ENCODE measurements at places on chromosomes 12 and 14.
A peak's percentile ranks its signal among the peaks of the same experiment; 100 is the strongest.

DNA sequence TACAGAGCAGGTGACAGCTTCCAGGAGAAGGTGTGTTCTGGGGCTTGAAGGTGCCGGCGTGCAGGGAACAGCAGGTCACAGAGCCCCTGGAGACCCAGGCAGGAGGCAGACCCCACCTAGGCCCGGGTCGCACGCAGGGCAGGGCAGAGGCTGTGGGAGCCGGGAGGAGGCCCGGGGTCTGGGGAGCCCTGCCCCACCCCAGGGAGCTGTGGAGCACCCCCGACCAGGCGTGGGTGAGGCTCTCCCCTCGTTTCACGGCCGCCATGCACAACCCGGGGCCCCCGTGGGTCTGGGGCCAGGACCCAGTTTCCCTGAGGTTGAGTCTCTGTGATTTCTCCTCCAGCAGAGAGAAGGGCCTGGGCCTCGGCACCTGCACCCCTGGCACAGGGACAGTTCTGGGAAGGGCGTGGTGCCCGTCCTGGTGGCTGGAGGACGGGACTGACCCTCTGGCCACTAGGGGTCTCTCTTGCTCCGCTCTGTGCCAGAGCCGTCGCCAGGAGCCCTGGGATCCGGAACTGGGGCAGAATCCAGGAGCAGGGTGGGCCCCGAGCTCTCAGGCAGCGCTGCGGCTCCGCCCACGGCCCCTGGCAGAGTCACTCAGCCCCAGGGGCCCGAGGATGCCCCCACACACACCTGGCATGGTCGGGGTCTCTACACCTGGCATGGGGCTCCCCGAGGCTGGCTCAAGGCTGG lies 75.2 kb upstream of the FBRSL1 start:
- peak; percentile 93 for DNase-seq

GRCh38 chr12:124345795-124346194 lies 50.9 kb downstream of the RFLNA start:
- DNase-seq, result no peak

DNA sequence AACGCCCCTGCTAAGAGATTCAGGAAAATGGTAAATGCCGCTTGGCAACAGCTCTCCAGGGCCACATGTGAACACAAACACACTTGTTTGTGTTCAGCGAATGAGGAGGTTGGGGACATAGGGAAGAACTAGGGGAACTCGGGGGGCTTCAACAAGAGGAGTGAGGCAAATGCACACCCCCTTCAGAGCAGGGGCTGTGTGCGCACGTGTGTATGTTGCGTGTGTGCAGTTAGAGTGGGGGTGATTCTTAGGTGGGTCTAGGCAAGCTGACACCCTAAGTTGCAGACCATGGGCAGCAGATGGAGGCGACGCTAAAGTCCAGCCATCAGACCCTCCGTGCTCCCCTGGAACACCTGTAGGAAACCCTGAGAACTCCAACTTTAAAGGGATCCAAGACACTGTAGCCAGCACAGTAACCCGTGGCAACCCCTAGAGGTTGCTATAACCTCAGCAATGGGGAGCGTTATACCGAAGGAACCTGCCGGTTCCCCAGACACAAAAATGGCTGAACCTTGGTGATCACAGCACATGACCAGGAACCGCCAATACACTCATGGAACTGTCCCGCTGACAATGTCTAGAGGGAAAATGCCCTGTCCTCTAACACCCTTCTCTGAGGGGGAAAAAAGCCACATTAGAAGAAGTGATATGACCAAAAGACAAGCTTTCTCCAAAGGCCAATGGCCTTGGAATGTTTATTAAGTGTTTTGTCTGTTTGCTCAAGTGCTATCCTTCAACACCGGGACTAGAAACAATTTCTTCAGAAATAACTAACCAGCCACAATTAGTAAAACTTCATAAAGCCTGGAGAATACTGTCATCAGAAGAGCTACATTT lies 86.5 kb upstream of the CEP83 start:
- DNase-seq, result peak; percentile 47

GRCh38 chr12:459430-460258 lies at the start of gene B4GALNT3:
Gene B4GALNT3 (plus strand): TSS chr12:459939. CDS start chr12:460377, 438 bp downstream.
- peak; percentile 82 for DNase-seq

DNA sequence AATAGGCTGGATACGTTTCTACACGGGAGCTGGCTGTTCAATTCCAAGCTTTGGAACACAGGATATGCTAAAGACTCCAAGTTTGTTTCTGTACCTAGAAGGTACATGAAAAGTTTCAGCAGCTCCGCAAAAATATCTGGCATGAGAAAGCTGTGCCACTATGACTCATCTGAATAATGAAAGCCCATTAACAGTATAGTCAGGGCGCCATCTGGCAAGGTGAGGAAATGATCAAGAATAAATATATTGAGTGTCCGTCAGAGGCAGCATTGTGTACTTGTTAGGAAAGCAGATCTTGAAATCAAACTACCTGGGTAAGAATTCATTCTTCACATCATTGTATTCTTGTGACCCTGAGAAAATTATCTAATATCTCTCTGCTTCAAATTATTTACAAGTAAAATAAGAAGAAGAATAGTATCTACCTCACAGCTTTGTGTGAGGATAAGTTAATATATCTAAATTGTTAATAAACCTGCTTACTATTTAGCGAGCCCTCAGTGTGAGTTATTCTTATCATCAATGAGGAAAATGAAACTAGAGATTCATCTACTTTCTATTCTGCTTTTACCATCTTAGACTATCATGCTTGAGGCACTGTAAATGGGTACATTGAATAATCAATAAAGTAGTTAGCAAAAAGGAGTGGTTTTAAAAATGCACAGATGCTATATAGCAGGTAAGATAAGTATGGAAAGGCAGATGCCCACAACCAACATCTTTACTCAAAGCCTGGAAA lies 53.5 kb downstream of the FSCB start:
- DNase-seq, result no peak

DNA sequence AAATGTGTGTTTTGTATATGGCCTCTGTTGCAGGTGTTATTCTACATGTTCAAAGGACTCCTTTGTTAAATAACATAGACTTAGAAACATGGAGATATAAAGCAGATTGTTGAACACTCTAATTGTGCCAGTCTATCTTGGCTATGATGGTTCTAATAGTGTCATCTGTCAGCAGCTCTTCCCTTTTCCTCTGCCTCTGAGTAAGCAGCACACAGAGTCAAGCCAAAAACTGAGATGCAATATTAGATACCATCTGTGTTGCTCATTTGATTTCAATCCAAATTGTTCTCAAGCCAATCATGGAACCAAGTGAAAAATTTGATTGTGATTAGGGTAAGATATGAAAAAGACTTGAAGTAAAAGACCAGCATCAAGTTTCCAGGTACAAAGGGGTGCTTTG lies 871.1 kb upstream of the MGAT4C start:
- no peak for DNase-seq

Measured in H1 (cell line).